GM12878 (cell line): ENCODE measurements at places on chromosomes 12 and 14. TPM values are rescaled to one million over a fixed set of nuclear protein-coding genes. Genes with fewer than 3 reads are reported as not detected.
A peak's percentile ranks its signal among the peaks of the same experiment; 100 is the strongest.

Gene SMCO2
- total RNA-seq: 0.27 and 1.0 TPM in 2 replicates

Gene HIF1A
- 80.7 and 84.4 TPM in 2 replicates for total RNA-seq

- DNase-seq: peak; percentile 95
These were observed at the start of gene CD69 for GRCh38 chr12:9760699-9761418. CD69 (minus strand) TSS chr12:9760901; CDS start chr12:9760820, 81 bp downstream.

DNA sequence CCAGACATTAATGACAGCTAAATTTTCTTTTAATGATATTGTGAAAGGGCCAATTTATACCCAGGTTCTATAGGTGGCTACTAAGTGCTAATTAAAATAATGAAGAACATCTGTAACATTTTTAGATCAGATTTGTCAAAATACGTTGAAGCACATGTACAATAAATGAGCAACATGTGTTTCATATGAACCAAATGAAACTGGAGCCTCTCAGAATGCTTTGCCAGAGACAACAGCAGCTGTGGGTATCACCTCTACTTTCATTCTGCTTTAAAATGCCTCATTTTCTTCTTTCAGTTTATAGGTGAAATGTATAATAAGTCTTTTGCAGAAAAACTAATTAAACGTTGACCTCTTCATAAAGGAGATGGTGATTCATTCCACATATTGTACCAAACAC lies 26.1 kb upstream of the MYF6 start:
- no peak for DNase-seq

- DNase-seq: no peak
These were observed 269.4 kb upstream of the CCDC196 start for GRCh38 chr14:66216763-66217162.
